ENCODE measurements at places on chromosomes 7 and 10.
A peak's percentile ranks its signal among the peaks of the same experiment; 100 is the strongest.

DNA sequence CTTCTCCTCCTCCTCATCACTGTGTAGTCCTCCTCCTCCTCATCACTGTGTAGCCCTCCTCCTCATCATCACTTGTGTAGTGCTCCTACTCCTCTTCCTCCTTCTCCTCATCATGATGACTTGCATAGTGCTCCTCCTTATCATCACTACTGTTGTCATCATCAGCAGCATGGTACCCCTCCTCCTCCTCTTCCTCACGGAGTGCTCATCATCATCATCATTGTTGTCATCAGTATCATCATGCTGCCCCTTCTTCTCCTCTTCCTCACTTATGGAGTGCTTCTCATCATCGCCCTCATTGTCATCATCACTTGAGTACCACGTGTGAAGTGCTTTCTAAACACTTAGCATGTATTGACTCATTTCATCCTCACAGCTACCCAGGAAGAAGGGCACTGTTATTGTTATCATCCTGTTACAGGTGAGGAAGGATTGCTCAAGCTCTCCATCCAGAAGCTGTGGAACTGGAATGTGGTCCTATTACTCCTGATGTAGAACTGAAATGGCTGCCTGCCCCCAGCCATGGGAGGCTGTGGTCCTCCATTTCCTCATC, 122.8 kb upstream of the SHH start:
- DNase-seq = no peak

- peak; percentile 46 for DNase-seq
Measured at GRCh38 chr10:112532189-112532588, 85.2 kb downstream of the VTI1A start.

- DNase-seq = peak; percentile 95
Measured at GRCh38 chr7:23216021-23216420, 30.6 kb upstream of the GPNMB start.

GRCh38 chr7:35801392-35802101, 690 bp downstream of the SEPTIN7 start:
- DNase-seq = peak; percentile 65

DNA sequence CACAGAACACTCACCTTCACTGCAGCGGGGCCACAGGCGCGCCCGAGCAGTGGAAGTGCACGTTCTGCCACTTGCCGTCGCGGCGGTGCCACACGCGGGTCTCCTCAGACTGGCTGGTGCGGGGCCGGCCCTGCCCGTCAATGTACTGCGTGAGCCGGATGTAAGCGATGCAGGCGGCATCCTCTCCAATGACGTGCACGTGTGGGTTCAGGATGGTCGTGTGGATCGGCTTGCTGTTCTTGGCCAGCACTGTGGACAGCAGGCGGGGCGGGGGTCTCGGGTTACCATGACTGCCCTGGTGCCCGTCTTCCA, 19.2 kb downstream of the YKT6 start:
- no peak for DNase-seq

- DNase-seq = no peak
Measured at GRCh38 chr10:47415520-47416304, 31.6 kb upstream of the ZNF488 start.

GRCh38 chr10:116723428-116724281, 18.7 kb downstream of the HSPA12A start:
- DNase-seq = no peak

- no peak for DNase-seq
Measured at GRCh38 chr7:141752634-141753033, 11.3 kb upstream of the TAS2R3 start.

DNA sequence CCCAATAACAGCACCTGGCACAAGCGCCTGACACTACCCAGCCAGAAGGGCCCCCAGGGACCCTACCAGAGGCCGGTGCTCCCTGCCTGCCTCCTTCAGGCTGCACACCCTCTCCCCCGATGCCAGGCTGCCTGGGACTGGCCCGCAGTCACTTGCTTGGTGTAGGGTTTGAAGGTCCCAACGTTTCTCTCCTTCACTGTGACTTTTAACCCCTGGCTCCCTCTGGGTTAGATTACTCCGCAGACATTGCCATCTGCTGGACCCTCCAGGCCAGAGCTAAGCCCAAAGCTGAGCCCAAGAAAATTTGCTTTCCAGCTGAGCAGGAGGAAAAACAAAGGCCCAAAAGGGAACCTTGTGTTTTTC, 6.9 kb downstream of the CDHR1 start:
- no peak for DNase-seq

GRCh38 chr7:98617051-98617959, at the start of gene NPTX2:
Gene NPTX2, plus strand, starts transcription at chr7:98617285. Its CDS starts 177 bp downstream, at chr7:98617462.
- DNase-seq = no peak

- DNase-seq = no peak
Measured at GRCh38 chr10:130740915-130741750, 570.4 kb downstream of the TCERG1L start.

GRCh38 chr7:115087437-115087836, 165.5 kb downstream of the MDFIC start:
- no peak for DNase-seq

DNA sequence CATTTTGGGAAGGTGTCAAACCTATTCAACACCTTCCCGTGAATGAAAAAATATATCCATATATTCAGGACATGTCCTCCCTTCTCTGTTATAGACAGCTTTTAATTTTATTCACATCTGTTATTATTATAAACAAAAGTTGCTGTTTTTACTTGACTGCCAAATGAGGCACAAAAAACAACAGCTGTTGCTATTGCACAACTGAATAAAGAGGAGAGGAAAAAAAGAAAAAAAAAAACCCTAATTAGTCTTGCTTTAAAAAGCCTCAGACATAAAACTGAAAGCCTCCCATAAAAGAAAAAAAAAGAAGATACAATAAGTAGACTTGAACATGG, 153.4 kb downstream of the BMPER start:
- DNase-seq = no peak

- DNase-seq = no peak
Measured at GRCh38 chr10:7306147-7306546, 104.7 kb downstream of the SFMBT2 start.

GRCh38 chr10:59033622-59034021, 142.8 kb upstream of the PHYHIPL start:
- no peak for DNase-seq

GRCh38 chr7:124263232-124263827, 230.5 kb upstream of the TMEM229A start:
- no peak for DNase-seq

DNA sequence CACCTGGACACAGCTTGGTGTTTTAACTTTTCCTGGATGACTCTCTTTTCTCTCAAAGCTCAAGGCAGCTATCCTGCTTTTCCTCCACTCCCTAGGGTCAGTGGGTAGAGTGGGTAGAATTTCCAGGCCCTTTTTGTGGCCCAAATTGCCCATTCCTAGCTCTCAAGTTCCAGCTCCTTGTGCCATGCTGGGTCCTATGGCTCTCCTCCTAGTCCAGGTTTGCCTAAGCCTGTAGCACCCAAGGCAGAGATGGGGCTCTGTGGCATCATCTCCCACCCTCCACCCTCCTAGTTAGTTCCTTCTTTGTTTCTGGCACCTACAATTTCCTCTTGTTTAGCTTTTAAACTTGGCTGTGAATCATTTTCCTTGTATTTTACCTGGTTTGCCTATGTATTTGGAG, 9.7 kb downstream of the CPA4 start:
- DNase-seq = no peak

DNA sequence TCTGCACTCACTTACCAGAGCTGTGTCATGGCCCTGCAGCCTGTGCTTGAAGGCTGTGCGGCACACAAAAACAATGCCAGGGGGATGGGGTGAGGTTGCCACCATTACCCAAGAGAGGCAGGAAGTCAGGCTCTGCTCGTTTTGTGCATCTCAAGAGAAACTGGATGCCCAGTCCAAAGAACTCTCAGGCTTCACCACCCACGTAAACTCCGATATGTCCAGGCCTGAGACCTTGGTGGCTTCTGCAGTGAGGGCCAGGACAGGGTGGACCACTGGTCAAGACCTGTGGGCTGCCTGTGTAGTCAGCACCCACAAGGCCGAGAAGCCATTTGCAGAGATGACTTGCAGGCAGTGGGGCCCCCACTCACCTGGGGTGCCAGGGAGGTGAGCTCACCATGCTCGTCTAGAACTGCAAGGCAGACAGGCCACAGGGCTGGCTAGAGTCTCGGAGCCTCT, 54.7 kb upstream of the EBF3 start:
- DNase-seq = no peak

- no peak for DNase-seq
Measured at GRCh38 chr10:1180836-1181235, 124.7 kb downstream of the WDR37 start.

- no peak for DNase-seq
Measured at GRCh38 chr10:69145864-69146263, 21.9 kb downstream of the VPS26A start.

GRCh38 chr10:110324201-110324804, 19.6 kb upstream of the SMNDC1 start:
- no peak for DNase-seq

- no peak for DNase-seq
Measured at GRCh38 chr7:71132377-71133231, 660 bp downstream of the GALNT17 start.

Data from inflammatory macrophage (primary cell).